B cell (primary cell): ENCODE measurements at places on chromosomes 1 and 21. TPM values are rescaled to one million over a fixed set of nuclear protein-coding genes. Genes with fewer than 3 reads are reported as not detected.
A peak's percentile ranks its signal among the peaks of the same experiment; 100 is the strongest.

GRCh38 chr1:32903991-32904785 is 3.0 kb upstream of the TMEM54 start:
- H3K4me1 ChIP-seq: peaks cover 9% of the 10 kb centered on the region
- H3K4me3 ChIP-seq: no peak overlapping the region
- DNase-seq: no peak

HPCAL4 gene
- polyA plus RNA-seq: 0.13 TPM in 1 of 2 replicates, not detected in the other

DNA sequence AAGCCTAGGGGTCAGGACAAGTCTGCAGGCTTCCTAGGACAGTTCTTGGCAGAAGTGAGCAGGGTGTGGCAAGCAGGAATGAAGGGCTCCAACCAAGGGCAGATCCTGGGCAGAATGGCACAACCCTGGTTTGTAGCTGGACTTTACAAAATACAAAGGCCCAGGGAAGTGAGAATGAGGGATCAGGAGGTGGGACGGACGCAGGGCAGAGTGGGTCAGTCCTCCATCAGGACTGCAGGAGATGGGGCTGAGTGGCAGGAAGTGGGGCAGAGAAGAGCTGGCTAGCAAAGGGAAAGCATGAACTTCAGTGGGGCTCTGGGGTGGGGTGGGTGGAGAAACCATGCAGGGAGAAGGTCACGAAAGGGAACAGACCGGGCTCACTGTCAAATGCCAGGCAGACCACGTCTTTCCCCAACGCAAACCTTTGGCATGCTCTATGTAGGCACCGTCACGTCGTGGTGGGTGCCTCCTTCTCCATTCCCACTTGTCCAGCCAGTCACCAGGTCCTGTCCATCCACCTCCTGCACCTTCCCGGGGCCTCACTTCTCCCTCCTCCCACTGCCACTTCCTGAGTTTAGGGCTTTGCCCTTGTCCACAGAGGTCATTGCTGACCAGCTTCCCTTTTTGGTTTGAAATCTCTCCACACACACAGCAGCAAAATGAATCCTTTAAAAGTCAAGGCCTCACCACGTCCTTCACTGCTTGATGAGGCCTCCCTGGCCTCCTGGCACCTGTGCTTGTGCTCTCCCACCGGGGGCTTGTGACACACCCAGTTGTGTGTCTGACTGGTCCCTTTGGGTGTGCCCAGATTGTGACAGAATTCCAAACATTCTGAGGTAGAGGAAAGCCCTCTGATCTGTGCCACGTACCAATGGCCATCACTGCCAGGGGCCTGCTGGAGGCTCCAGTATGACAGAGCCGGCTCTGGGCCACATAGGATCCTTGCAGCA is 8.7 kb upstream of the CLDN19 start:
- no peaks in the 10 kb centered on the region for H3K4me1 ChIP-seq
- H3K4me3 ChIP-seq: no peak overlapping the region
- H3K27me3 ChIP-seq: no peaks in the 10 kb centered on the region
- no peak overlapping the region for H3K27ac ChIP-seq
- no peak for DNase-seq

GRCh38 chr1:234611225-234611846 is 1.4 kb upstream of the IRF2BP2 start:
- H3K27ac ChIP-seq: peak overlapping the region; percentile 94
- H3K4me1 ChIP-seq: peaks cover 38% of the 10 kb centered on the region
- peak overlapping the region; percentile 54 for H3K4me3 ChIP-seq
- H3K27me3 ChIP-seq: no peaks in the 10 kb centered on the region

SPRR2F gene
- polyA plus RNA-seq: not detected in 2 replicates
